ENCODE measurements at places on chromosomes 4 and X.

- no peak overlapping the region for H3K27ac ChIP-seq
- no peak overlapping the region for H3K4me3 ChIP-seq
- no peaks in the 10 kb centered on the region for H3K36me3 ChIP-seq
- no peaks in the 10 kb centered on the region for H3K4me1 ChIP-seq
These were observed 290.2 kb upstream of the VCX start for GRCh38 chrX:7552760-7553159.

DNA sequence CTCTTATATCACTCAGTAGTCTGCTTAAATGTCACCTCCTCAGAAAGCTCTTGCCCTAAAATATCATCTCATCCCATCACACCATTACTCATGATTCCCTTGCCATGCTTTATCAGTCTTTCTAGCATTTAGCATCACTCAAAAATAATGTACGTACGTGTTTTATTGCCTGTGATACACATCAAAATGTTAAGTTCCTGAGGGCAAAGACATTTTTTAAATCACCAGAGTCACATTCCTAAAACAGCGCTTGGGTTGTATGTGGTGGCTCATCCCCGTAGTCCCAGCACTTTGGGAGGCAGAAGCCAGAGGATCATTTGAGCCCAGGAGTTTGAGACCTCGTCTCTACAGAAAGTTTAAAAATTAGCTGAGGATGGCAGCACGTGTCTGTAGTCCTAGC, 21.3 kb upstream of the PDLIM5 start:
- no peak for DNase-seq
- no peaks in the 10 kb centered on the region for H3K36me3 ChIP-seq
- no peak overlapping the region for H3K27ac ChIP-seq
- H3K4me3 ChIP-seq, result no peak overlapping the region
- H3K4me1 ChIP-seq, result no peaks in the 10 kb centered on the region

DNA sequence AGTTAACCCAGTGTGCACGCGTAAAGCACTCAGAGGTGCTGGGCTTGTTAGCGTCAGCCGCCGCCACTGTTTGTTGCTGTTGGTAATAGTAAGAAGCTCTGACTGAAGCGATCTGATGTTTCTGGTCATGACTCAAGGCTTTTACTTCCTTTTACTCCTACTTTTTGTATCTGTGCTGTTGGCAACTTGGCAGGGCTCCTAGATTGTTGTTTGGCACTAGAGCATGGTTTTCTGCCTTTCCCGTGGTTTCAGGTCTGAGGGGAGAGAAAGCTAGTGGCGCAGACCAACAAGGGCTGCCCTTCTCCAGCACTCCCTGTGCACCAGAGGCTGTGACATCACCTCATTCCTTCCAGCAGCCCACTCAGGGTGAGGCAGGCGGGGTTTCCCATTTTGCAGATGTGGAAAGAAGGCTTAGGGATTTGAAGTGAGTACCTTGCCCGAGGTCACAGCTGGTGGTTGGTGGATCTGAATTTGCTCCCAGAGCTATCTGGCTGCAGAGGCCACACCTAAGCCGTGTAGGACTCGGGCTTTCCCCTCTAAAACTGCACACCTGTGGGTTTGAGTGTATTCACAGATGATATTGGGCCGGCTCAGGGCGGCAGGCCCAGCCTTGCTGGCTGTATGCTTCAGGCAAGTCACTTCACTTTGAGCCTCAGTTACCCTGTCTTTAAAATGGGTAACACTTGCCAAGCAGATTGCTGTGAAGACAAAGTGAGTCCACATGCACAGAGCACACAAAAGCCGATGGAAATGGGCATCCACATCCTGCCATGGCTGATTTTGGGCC, 51.2 kb upstream of the TADA2B start:
- H3K27ac ChIP-seq, result no peak overlapping the region
- peaks cover 20% of the 10 kb centered on the region for H3K36me3 ChIP-seq
- H3K27me3 ChIP-seq, result no peaks in the 10 kb centered on the region
- DNase-seq, result no peak
- H3K4me3 ChIP-seq, result no peak overlapping the region
- peaks cover 8% of the 10 kb centered on the region for H3K4me1 ChIP-seq

GRCh38 chr4:167111622-167112021, 122.7 kb downstream of the SPOCK3 start:
- no peaks in the 10 kb centered on the region for H3K27me3 ChIP-seq
- no peak for DNase-seq
- no peak overlapping the region for H3K27ac ChIP-seq
- no peak overlapping the region for H3K4me3 ChIP-seq

GRCh38 chr4:7943211-7943610, 3.5 kb upstream of the AFAP1 start:
- no peak for DNase-seq
- H3K4me3 ChIP-seq, result no peak overlapping the region
- H3K4me1 ChIP-seq, result peaks cover 3% of the 10 kb centered on the region
- no peaks in the 10 kb centered on the region for H3K36me3 ChIP-seq
- no peak overlapping the region for H3K27ac ChIP-seq
- H3K27me3 ChIP-seq, result no peaks in the 10 kb centered on the region

- H3K4me3 ChIP-seq, result no peak overlapping the region
- peaks cover 3% of the 10 kb centered on the region for H3K4me1 ChIP-seq
- no peak for DNase-seq
- H3K27ac ChIP-seq, result no peak overlapping the region
- no peaks in the 10 kb centered on the region for H3K27me3 ChIP-seq
These were observed 5.0 kb downstream of the RPL36A start for GRCh38 chrX:101395789-101396188.

GRCh38 chr4:99504804-99505502, 5.9 kb upstream of the C4orf17 start:
- no peaks in the 10 kb centered on the region for H3K4me1 ChIP-seq
- no peak overlapping the region for H3K4me3 ChIP-seq
- no peaks in the 10 kb centered on the region for H3K36me3 ChIP-seq

DNA sequence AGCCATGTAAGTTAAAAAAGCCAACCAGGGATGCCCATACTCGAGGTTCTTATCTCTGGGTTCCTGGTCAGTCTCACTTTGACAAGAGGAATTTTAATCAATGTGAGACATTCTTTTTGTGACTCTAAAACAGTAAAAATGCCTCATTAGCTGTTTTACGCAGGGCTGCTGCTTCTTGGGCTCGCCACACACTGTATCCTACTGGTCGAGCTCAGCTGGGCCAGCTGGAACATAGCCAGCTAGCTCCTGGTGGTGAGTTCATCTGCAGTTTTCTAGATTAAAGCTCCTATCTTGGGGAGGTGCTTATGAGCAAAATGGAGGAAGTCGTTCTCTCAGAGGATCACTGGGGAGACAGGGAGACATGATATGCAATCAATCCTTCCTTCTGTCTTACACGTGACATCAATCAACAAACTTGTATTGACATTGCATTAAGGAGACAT, 55.9 kb upstream of the LEF1 start:
- H3K27ac ChIP-seq, result no peak overlapping the region
- H3K4me3 ChIP-seq, result no peak overlapping the region
- no peak for DNase-seq
- no peaks in the 10 kb centered on the region for H3K27me3 ChIP-seq

DNA sequence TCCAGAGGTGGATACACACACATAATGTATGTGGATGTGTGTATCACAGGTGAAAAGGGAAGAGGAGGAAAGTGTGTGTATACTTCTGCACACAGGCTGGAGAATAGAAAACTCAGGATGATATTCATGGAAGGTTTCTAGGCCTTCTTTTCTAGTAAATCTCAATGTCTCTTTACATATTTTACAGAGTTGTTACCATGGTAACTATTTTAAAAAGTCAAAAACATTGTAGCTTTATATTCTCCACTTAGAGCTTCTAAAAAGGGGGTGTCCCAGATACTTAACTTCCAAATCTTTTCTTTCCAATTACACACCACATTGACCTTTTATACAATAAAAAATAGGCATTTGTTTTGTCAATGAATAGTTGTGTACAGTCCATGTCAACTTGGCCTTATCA, 604.8 kb upstream of the LCORL start:
- no peaks in the 10 kb centered on the region for H3K4me1 ChIP-seq
- H3K36me3 ChIP-seq, result no peaks in the 10 kb centered on the region
- no peak for DNase-seq
- H3K4me3 ChIP-seq, result no peak overlapping the region
- no peaks in the 10 kb centered on the region for H3K27me3 ChIP-seq

GRCh38 chrX:53374222-53374820, 48.1 kb downstream of the SMC1A start:
- H3K27ac ChIP-seq, result no peak overlapping the region
- no peaks in the 10 kb centered on the region for H3K4me1 ChIP-seq
- DNase-seq, result no peak
- H3K36me3 ChIP-seq, result peaks cover 2% of the 10 kb centered on the region
